Upper lobe of left lung (tissue), 6 donors: ENCODE measurements at places on chromosomes 6 and 20.
A peak's percentile ranks its signal among the peaks of the same experiment; 100 is the strongest.

GRCh38 chr6:16493802-16494201 is 255.4 kb downstream of the GMPR start:
- H3K4me1 ChIP-seq, result no peaks in the 10 kb centered on the region
- no peaks in the 10 kb centered on the region for H3K36me3 ChIP-seq
- no peaks in the 10 kb centered on the region for H3K27me3 ChIP-seq
- DNase-seq, result no peak
- H3K4me3 ChIP-seq, result no peak overlapping the region

DNA sequence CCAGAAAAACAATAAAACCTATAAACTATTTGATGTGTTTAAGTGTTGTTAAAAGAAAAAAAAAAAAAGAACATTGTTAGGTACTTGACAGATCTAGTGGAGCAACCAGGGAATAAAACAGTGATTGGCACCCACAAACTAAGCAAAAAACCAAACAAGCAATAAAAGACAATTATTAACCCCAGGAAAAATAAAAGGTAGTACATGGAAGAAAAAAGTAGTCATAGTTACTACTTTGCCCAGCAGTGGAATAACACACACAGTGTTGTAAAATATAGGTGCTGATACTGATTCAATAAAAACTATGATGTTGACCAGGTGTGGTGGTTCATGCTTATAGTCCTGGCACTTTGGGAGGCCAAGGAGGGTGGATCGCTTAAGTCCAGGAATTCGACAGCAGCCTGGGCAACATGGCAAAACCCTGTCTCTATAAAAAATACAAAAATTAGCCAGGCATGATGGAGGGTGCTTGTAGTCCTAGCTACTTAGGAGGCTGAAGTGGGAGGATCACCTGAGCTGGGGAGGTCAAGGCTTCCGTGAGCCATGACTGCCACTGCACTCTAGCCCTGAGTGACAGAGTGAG is 43.9 kb downstream of the PIGU start:
- no peak for DNase-seq
- H3K27me3 ChIP-seq, result no peaks in the 10 kb centered on the region
- peaks cover 7% of the 10 kb centered on the region for H3K36me3 ChIP-seq
- H3K4me3 ChIP-seq, result no peak overlapping the region
- no peak overlapping the region for H3K27ac ChIP-seq

DNA sequence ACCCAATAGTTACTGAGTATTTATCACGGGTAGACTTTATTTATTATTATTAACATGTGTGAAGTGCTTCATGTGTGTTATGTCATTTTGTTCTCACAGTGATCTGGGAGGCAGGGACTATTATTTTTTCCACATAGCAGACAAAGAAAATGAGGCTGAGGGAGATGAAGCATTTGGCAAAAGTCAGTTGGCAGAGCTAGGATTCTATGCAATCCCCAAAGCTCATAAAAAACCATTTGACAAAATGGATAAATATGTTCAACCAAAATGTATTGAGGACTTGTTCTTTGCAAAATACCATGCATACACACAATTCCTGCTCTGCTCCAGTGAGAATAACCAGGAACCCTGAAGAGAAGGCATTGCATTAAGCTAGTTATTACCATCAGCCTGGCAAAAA is 184.4 kb downstream of the HS3ST5 start:
- H3K36me3 ChIP-seq, result no peaks in the 10 kb centered on the region
- H3K4me3 ChIP-seq, result no peak overlapping the region
- no peaks in the 10 kb centered on the region for H3K27me3 ChIP-seq
- no peaks in the 10 kb centered on the region for H3K4me1 ChIP-seq
- no peak overlapping the region for H3K27ac ChIP-seq

GRCh38 chr6:136401749-136402148 is 112.1 kb upstream of the BCLAF1 start:
- no peak overlapping the region for H3K27ac ChIP-seq
- DNase-seq, result no peak
- no peaks in the 10 kb centered on the region for H3K36me3 ChIP-seq
- no peak overlapping the region for H3K4me3 ChIP-seq
- no peaks in the 10 kb centered on the region for H3K27me3 ChIP-seq

GRCh38 chr20:50376888-50377459 is 133.2 kb upstream of the PTPN1 start:
- no peak overlapping the region for H3K27ac ChIP-seq
- DNase-seq, result peak; percentile 66
- no peaks in the 10 kb centered on the region for H3K27me3 ChIP-seq
- no peaks in the 10 kb centered on the region for H3K36me3 ChIP-seq
- H3K4me3 ChIP-seq, result no peak overlapping the region

- DNase-seq, result no peak
- no peak overlapping the region for H3K4me3 ChIP-seq
- no peaks in the 10 kb centered on the region for H3K27me3 ChIP-seq
- H3K27ac ChIP-seq, result no peak overlapping the region
- no peaks in the 10 kb centered on the region for H3K4me1 ChIP-seq
These were observed 79.0 kb downstream of the NRSN1 start for GRCh38 chr6:24205020-24205492.

- H3K36me3 ChIP-seq, result no peaks in the 10 kb centered on the region
- no peak overlapping the region for H3K27ac ChIP-seq
- no peaks in the 10 kb centered on the region for H3K27me3 ChIP-seq
- no peaks in the 10 kb centered on the region for H3K4me1 ChIP-seq
- no peak for DNase-seq
- no peak overlapping the region for H3K4me3 ChIP-seq
These were observed 11.7 kb downstream of the TPD52L1 start for GRCh38 chr6:125165256-125165655.

GRCh38 chr20:32440758-32441078 is 82.6 kb downstream of the ASXL1 start:
- H3K4me1 ChIP-seq, result peaks cover 7% of the 10 kb centered on the region
- no peak overlapping the region for H3K4me3 ChIP-seq
- H3K36me3 ChIP-seq, result peaks cover 32% of the 10 kb centered on the region
- no peaks in the 10 kb centered on the region for H3K27me3 ChIP-seq
- DNase-seq, result peak; percentile 5

DNA sequence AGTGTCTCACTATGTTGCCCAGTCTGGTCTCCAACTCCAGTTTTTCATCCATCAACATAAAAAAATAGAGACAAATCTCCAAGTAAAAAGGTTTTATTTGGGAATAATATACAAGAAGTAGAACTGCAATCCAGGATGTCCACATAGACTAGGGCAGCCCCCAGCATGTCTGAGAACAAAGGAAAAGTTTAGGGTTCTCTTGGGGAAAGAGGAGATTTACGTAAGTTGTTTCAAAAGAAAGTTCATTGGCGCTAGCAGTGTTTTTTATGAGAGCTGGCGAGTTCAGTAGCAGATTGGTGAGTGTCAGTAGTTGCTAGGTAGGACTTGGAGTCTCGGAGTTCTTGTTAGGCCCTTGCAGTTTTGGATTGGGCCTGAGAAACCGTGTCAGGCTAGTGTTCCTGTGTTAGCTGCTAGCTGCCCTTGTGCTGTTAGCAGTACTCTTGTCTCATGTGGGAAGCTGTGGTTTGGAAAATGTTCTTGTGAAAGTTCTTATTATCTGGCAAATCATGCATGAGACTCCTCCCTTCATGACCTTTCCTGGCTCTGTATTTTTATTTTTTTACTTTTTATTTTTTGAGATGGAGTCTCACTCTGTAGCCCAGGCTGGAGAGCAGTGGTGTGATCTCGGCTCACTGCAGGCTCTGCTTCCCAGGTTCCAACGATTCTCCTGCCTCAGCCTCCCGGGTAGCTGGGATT is 24.7 kb downstream of the TTLL9 start:
- no peaks in the 10 kb centered on the region for H3K4me1 ChIP-seq
- DNase-seq, result no peak
- H3K4me3 ChIP-seq, result no peak overlapping the region
- no peaks in the 10 kb centered on the region for H3K27me3 ChIP-seq
- peak overlapping the region; percentile 36 for H3K27ac ChIP-seq

GRCh38 chr6:78829407-78829806 is 37.9 kb upstream of the IRAK1BP1 start:
- no peaks in the 10 kb centered on the region for H3K4me1 ChIP-seq
- no peak overlapping the region for H3K27ac ChIP-seq

GRCh38 chr20:59032713-59033059 is 551 bp upstream of the ATP5F1E start:
- H3K4me1 ChIP-seq, result peaks cover 35% of the 10 kb centered on the region
- peak overlapping the region; percentile 96 for H3K27ac ChIP-seq
- peak overlapping the region; percentile 78 for H3K4me3 ChIP-seq
- H3K27me3 ChIP-seq, result no peaks in the 10 kb centered on the region
- no peak for DNase-seq
- peaks cover 16% of the 10 kb centered on the region for H3K36me3 ChIP-seq

GRCh38 chr20:30502670-30503069 is 754.8 kb upstream of the DEFB115 start:
- H3K27me3 ChIP-seq, result no peaks in the 10 kb centered on the region
- H3K4me3 ChIP-seq, result no peak overlapping the region
- no peak overlapping the region for H3K27ac ChIP-seq
- no peaks in the 10 kb centered on the region for H3K36me3 ChIP-seq
- no peaks in the 10 kb centered on the region for H3K4me1 ChIP-seq

- peaks cover 13% of the 10 kb centered on the region for H3K4me1 ChIP-seq
- peaks cover 53% of the 10 kb centered on the region for H3K36me3 ChIP-seq
- H3K27ac ChIP-seq, result no peak overlapping the region
- no peak overlapping the region for H3K4me3 ChIP-seq
- H3K27me3 ChIP-seq, result no peaks in the 10 kb centered on the region
These were observed 41.7 kb downstream of the SLC9A8 start for GRCh38 chr20:49854190-49854875.

DNA sequence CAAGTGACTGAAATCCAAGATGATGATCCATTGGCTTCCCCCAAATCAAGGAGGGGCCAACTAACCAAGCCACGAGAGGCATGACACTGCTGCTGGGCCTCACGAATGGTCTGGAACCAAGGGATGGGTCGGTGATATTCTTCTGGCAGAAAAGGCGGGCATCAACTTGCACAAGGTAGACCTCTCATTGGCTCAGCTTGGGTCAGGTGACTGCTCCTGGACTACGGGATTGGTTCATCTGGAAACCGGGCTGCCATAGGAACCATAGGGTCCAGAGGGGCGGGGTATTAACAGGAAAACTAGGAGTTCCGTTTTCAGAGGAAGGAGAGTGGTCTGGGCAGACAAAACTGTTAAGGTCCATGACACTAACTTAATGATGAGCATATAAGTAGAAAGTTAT is 100.9 kb downstream of the TFAP2C start:
- DNase-seq, result no peak
- H3K4me3 ChIP-seq, result no peak overlapping the region
- no peaks in the 10 kb centered on the region for H3K4me1 ChIP-seq
- no peak overlapping the region for H3K27ac ChIP-seq
- H3K36me3 ChIP-seq, result no peaks in the 10 kb centered on the region

DNA sequence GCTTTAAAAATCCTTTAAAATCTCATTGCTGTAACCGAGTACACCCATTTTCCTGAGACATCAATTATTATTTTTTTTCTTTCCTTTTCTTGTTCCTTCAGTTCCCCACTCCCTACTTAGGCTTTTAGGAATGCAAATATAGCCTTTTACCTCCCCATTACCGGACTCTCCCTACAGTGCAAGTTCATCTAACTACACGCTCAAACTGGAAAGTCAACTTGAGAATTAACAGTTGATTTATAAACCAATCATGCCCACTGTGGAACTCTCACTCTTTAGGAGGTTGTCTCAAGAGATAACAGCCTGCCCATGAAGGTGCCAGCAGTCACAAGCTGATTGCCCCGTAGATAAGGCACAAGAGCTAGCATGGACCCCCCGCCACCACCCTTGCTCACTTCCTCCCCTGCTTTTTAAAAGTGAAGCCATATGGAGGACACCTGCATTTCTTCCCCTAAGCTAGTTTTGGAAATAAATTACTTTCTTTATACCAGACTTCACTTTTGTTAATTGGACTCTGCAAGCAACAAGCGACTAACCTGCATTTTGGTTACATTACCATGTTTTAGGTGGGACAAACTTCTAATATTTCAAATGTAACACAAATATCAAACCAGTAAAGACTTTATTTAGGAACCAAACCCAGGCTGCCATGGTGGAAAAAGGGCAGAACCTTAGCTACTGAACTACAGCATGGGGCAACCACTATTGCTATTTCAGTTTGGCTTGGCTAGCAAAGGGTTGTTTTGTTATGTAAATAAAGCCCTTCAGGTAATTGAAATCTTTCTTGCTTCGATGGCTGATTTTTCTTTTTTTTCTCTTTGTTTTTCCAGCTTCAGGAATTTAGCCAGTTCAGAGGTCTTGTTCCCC is 34.9 kb downstream of the UBD start:
- no peak for DNase-seq
- H3K4me3 ChIP-seq, result no peak overlapping the region
- no peak overlapping the region for H3K27ac ChIP-seq
- no peaks in the 10 kb centered on the region for H3K4me1 ChIP-seq

- DNase-seq, result no peak
- no peaks in the 10 kb centered on the region for H3K36me3 ChIP-seq
- H3K4me1 ChIP-seq, result no peaks in the 10 kb centered on the region
- no peak overlapping the region for H3K27ac ChIP-seq
- H3K27me3 ChIP-seq, result no peaks in the 10 kb centered on the region
These were observed 315.6 kb downstream of the TPBG start for GRCh38 chr6:82679232-82679631.

DNA sequence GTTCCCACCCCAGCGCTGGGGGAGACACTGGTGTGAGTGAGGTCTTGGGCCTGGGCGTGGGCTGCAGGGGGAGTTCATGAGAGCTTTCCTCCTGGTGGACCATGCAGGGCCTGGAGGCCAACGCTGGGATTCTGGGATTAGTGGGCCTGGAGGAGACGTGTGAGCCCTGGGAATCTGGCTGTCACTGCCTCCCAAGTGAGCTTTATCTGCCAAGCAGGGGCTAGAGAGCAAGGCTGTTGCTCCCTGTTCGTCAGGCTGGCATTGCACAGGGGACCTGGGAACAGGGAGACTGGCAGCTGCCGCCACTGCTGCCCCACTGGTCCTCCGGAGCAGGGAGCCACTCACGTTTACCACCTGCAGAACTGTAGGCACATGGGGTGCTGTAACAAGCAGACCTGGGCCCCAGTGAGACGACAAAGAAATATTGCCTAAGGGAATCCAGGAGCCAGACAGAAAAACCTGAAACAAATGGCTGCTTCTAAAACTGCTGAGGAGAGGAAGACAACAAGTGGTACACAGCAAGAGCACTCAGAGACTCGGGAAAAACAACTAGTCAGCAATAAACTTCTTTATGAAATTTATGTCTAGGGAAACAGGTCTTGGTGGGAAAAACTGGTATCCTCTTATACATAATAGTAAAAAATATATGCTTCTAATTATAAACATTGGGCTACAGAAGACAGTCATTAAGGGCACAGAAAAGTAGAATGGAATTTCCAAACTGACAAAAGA is 45.2 kb downstream of the PPP1R3G start:
- no peaks in the 10 kb centered on the region for H3K27me3 ChIP-seq
- H3K4me1 ChIP-seq, result peaks cover 4% of the 10 kb centered on the region
- H3K36me3 ChIP-seq, result no peaks in the 10 kb centered on the region
